ENCODE measurements at places on chromosomes 12 and 14.

GRCh38 chr12:108511633-108512540, 3.2 kb upstream of the FICD start:
- peak; percentile 57 for DNase-seq

- DNase-seq: no peak
Measured at GRCh38 chr14:59342516-59343484, 122.4 kb downstream of the GPR135 start.

DNA sequence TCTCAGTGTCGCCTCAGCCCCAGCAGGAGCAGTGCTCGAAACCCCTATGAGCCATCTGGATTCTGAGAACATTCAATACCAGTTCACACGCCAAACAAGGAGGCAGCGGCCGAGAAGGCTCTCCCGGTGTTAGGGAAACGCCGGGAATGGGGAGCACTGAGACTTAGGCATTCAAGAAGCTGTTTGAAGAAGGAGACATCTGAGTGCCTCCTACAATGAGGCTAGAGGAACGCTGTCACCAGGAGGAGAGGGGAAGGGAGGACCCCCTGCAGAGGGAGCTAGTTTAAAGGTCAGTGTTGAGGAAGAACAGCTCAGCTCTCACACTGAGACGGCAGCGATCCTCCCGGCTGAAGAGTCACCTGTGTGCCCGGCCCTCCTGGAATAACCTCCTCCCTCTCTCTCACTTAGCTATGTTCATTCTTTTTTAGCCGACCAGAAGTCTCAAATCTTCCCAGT, 69.9 kb downstream of the SERPINA3 start:
- no peak for DNase-seq

- DNase-seq: no peak
Measured at GRCh38 chr14:22560662-22561365, 28.2 kb downstream of the DAD1 start.

DNA sequence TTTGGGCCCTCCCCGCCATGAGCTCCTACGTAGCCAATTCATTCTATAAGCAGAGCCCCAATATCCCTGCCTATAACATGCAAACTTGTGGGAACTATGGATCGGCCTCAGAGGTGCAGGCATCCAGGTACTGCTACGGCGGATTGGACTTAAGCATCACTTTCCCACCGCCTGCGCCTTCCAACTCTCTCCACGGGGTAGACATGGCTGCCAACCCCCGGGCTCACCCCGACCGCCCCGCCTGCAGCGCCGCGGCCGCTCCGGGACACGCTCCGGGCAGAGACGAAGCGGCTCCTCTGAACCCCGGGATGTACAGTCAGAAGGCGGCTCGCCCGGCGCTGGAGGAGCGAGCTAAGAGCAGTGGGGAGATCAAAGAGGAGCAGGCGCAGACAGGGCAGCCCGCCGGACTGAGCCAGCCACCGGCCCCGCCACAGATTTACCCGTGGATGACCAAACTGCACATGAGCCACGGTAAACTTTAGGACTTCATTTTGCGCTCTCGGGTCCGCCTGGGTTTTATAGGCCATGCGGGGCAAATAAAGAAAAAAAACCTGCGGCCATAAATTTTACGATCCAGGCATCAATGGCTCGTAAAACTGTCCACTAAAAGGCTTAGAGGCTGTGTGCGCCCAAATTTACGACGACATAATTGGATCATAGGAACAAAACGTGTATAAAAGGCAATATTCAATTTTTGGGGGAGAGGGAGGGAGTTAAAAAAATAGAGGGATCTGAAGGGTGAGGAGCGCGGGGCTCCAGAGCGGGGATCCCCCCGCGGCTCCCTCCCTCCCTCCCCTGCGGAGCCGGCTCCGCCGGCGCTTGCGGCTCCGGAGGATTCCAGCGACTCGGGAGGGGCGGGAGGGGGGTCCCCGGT, 493 bp downstream of the HOXC5 start:
- DNase-seq: no peak

GRCh38 chr12:690466-690865, 27.2 kb upstream of the NINJ2 start:
- no peak for DNase-seq

DNA sequence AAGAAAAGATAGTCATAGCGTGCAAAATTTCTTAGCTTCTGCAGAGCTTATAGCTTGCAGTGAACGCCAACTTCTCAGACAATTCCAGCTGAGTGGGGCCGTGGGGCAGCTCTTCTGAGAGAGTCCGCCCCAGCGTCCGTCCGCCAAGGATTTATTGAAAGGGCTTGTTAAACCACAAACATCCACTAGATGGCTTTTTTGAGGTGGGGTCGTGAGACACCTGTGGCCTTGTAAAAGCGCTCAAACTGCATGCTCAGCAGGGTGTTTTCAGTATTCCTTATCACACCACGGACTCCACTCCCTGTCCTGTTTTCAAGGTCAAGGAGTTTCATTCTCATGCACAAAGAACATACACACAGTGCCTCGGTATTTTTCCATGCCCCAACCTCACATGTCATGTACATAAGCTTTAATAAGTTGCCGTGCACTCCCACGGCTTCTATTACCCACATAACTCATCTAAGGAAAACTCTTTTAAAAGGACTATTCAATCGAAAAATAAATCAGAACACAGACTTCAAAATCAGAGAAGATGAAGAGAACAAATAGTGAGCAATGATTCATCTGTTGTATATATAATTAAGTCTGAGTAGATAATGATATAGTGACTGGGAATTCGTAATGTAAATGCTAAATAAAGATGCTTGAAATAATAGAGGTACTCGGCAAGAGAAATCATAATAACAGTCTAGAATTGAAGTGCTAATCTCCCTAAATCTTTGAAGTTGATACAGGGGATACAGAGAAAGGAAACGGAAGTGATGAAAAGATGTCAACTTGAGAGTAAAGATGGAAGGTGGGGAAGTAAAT, 46.7 kb downstream of the WBP11 start:
- no peak for DNase-seq

- peak; percentile 64 for DNase-seq
Measured at GRCh38 chr14:91228112-91229004, 16.1 kb downstream of the GPR68 start.

DNA sequence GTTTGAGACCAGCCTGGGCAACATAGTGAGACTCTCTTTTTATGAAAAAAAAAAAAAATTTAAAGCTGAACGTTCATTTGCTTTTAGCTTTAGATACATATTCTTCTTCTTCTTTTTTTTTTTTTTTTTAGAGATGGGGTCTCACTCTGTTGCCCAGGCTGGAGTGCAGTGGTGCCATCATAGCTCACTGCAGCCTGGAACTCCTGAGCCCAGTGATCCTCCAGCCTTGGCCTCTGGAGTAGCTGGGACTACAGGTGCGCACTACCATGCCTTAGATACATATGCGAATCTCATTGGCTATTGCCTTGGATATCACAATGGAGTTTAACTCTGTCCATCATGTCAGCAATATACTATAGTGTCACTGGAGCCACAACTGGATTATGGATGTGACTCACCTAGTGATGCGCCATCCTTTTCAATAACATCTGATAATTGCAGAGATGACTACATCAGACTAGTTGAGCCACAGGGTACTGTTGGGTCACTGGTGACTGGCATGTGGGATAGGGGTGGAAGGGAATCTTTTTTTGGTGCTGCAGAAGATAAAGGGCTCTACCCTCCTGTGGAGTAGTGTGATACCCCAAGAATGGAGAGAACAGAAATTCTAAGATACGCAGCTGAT, 2.7 kb upstream of the ADIPOR2 start:
- DNase-seq: no peak

- DNase-seq: no peak
Measured at GRCh38 chr14:54310151-54310850, 86.5 kb upstream of the CDKN3 start.

GRCh38 chr12:28258998-28259397, 68.7 kb downstream of the CCDC91 start:
- no peak for DNase-seq

DNA sequence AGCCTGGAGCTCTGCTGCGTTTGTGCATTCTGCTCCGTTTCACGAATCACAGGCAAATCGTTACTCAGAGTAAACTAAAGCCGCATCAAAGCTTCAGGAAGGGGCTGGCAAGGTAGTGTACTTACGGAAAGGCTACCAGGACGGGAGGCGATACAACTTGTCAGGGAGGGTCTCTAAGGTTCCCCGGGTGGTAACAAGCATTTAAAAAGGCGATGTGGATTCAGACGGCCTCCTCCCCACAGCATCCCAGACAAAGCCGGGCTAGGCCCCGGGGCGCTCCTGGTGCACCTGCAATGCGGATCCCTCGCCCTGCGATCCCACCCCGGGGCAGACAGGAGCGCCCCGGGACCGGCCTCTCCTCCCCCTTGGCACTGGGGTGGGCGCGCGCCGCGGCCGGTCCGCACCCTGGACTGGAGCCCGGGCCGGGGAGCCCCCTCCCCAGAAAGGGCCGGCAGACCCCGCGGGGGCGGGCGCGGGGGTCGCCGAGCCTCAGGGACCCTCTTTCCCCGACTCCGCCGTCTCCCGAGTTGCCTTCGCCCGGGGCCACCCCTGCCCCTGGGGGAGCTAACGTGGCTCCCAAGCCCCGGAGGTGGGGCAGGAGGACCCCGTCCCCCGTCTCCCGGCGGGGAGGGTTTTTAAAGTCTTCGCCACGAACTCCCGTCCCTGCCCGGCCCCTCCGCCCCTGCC, 718 bp downstream of the CCDC92 start:
- peak; percentile 6 for DNase-seq

DNA sequence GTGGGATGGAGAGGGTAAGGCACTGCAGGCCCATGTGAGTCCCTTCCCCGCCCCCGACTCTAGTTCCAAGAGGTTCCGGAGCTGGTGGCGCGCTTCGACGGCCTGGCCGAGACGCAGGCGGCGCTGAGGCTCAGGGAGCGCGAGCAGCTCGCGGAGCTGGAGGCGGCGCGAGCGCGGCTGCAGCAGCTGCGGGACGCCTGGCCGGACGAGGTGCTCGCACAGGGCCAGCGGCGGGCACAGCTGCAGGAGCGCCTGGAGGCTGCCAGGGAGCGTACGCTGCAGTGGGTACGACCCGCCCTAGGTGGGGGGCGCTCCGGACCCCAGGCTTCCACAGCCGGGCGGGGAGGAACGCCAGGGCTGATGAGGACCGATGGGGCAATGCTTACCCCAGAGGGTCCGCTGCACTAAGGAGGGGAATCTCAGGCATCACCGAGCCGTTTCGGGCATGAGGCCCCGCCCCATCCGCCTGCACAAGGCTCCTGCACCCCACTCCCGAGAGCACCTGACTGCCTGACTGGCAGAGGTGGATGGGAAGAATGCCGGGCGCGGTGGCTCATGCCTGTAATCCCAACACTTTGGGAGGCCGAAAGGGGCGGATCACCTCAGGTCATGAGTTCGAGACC, 4.9 kb downstream of the CFAP73 start:
- DNase-seq: no peak

DNA sequence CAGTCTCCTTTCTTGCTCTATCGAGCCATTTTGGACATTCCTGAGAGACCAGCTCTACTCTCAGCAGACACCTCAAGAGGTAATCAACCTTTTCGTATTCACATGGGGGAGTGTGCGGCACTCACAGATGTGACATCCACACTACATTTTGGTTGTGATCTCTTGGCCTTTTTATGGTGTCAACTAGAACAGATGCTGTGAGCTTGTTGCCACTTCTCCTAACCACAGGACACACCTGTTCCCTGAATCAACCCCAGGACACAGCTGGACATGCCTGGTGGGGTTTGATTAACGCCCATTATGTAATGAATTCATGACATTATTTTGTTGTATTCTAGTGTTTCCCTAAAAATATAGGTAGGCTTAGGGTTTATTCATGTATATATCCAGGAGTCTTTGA, 1143.6 kb downstream of the TMEM121 start:
- DNase-seq: no peak

- no peak for DNase-seq
Measured at GRCh38 chr12:15842108-15842507, 40.1 kb upstream of the STRAP start.

DNA sequence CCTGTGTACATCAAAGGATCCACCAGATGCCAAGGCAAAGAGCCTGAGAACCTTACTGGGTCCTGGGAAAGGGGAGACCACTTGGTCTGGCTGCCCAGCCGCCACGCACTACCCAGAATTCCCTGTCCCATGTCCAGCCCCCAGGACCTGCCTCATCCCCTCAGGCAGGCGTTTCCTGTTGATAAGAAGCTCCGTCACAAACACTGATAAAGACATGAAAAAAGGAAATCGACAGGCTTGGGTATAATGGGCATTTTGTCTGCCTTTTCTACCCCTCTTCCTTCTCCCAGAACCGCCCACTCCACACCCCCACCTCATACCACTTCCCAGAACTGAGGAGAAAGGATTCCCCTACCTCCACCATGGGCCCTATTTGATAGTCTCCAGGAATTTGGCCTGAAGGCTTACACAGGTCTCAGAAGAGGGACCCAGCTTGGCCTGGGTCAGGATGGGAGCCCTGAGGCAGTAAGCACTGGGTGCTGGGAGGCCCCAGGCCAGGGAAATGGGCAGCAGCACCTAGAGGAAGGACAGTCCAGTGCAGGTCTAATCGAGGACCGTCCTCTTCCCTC, 18.8 kb downstream of the ACVRL1 start:
- DNase-seq: no peak

- DNase-seq: no peak
Measured at GRCh38 chr12:30784508-30784907, 29.8 kb upstream of the CAPRIN2 start.

DNA sequence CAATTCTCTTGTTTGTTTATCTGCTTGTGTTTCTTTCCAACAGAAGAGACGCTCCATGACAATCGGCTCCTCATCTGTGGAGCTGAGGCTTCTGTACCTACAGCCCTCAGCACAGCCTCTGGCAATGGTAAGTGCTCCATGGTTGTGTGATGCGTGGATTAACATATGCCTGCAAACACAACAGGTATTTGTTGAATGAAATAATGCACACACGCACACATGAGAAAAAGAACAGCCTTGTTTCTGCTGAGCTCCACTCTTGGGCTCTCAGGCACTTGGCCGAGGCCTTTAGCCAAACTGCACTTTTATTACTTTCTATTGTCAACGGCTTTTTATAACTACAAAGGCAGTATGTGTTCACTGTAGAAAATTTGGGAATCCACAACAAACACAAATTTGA, 120.4 kb upstream of the TMCC3 start:
- DNase-seq: no peak

DNA sequence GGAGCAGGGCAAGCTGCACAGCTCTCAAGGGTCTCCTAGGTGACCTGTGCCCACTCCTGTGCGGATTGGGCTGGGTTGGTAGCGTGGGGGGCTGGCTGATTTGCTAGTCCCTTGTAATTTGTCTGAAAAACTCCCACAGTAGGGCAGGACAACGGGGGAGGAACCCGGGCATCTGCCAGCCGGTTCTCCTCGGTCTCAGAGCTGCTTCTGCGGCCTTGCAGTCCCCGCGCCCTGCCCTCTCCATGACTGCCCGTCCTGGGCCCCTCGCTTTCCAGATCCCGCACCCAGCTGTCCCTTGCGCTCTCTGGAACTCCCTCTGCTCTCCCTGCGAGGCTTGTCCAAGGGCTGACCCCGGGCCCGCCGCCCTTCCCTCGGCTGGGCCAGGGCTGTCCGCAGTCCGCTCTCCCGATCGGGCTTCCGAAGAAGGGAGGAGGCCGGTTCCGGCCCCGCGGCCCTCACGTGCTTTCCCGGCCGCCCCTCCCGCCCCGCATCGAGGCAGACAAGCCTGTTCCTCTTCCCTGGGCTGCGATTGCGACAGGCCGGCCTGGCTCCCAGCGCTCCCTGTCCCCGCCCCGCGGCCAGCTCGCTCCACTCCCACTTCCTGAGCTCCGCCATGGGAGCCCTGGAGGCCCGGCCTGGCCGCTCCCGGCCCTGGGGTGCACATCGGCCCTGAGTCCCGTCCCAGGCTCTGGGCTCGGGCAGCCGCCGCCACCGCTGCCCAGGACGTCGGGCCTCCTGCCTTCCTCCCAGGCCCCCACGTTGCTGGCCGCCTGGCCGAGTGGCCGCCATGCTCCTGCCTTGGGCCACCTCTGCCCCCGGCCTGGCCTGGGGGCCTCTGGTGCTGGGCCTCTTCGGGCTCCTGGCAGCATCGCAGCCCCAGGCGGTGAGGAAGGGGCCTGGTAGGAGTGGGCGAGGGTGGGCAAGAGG, at the start of gene LTBR:
Gene LTBR (plus strand): TSS at position 591 of the 927 bp plus-strand sequence. CDS start 197 bp downstream, at position 788.
- no peak for DNase-seq
